Type B pancreatic cell (in vitro differentiated cells): ENCODE measurements at places on chromosomes 16 and 17. TPM values are rescaled to one million over a fixed set of nuclear protein-coding genes. Genes with fewer than 3 reads are reported as not detected.

Gene TLCD2
- 4.0 and 4.3 TPM in 2 replicates for total RNA-seq

Gene TBX2
- total RNA-seq, result 8.7 and 55.9 TPM in 2 replicates

Gene TPSAB1
- not detected in 2 replicates for total RNA-seq

Gene TBC1D3E
- not detected in 2 replicates for total RNA-seq

Gene USP43
- 6.6 and 16.9 TPM in 2 replicates for total RNA-seq

Gene MFAP4
- 2.6 and 18.0 TPM in 2 replicates for total RNA-seq

Gene ITGB3
- 0.36 and 1.6 TPM in 2 replicates for total RNA-seq

Gene EVPLL
- total RNA-seq, result not detected in 2 replicates

DNA sequence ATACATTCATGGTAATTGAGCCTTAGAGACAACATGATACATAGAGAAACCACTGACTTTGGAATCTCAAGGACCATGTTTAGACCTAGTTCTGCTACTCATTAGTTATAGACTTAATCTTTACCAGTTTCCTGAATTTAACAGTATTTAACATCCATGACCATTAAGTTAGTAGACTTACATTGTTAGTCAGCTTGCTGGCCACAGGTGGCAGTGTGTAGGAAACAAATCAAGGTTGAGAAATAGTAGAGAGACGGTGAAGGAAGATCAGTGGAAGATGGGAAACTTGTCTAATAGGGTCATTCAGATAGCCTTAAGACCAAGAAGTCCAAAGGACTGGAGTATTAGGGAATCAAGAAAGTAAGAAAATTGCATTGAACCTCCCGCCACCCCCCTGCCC, 31.0 kb downstream of the OMG start:
- H3K36me3 ChIP-seq, result peaks cover 38% of the 10 kb centered on the region
- H3K27ac ChIP-seq, result no peak overlapping the region
- no peak overlapping the region for H3K4me3 ChIP-seq
- no peaks in the 10 kb centered on the region for H3K27me3 ChIP-seq
- H3K4me1 ChIP-seq, result peaks cover 6% of the 10 kb centered on the region

GRCh38 chr17:205817-206216, 24.4 kb upstream of the DOC2B start:
- H3K27me3 ChIP-seq, result peaks cover 4% of the 10 kb centered on the region
- DNase-seq, result no peak
- H3K4me3 ChIP-seq, result no peak overlapping the region
- H3K27ac ChIP-seq, result no peak overlapping the region
- peaks cover 13% of the 10 kb centered on the region for H3K4me1 ChIP-seq
- H3K36me3 ChIP-seq, result no peaks in the 10 kb centered on the region

DNA sequence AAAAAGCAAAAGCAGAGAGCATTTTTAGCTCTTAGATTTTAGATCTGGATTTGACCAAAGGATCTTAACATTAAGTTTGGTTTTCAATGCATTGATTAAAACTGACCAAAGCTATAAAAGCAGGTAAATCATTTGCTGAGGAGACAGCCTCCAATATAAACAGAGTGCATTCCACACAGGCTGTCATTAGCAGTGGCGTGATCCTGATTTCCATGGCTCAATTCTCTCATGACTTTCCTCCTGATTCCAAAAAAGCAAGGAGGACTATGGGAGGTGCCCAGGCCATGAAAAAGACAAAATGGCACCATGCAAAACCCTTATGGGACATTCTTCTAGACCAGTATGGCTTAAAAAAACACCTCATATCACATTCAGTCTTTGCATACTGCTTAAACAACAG, 53.5 kb downstream of the PARN start:
- no peak overlapping the region for H3K27ac ChIP-seq
- H3K27me3 ChIP-seq, result no peaks in the 10 kb centered on the region
- H3K4me1 ChIP-seq, result no peaks in the 10 kb centered on the region
- no peak for DNase-seq
- H3K36me3 ChIP-seq, result peaks cover 31% of the 10 kb centered on the region

GRCh38 chr16:80084614-80085013, 456.2 kb upstream of the DYNLRB2 start:
- no peak for DNase-seq
- H3K4me3 ChIP-seq, result no peak overlapping the region
- H3K27ac ChIP-seq, result no peak overlapping the region
- no peaks in the 10 kb centered on the region for H3K36me3 ChIP-seq

GRCh38 chr17:76449126-76449525, 3.8 kb downstream of the UBE2O start:
- H3K4me3 ChIP-seq, result peak overlapping the region; percentile 11
- peaks cover 69% of the 10 kb centered on the region for H3K4me1 ChIP-seq
- no peaks in the 10 kb centered on the region for H3K36me3 ChIP-seq
- H3K27ac ChIP-seq, result no peak overlapping the region
- no peaks in the 10 kb centered on the region for H3K27me3 ChIP-seq
